ENCODE measurements at places on chromosomes 16 and 17. TPM values are rescaled to one million over a fixed set of nuclear protein-coding genes. Genes with fewer than 3 reads are reported as not detected.

DNA sequence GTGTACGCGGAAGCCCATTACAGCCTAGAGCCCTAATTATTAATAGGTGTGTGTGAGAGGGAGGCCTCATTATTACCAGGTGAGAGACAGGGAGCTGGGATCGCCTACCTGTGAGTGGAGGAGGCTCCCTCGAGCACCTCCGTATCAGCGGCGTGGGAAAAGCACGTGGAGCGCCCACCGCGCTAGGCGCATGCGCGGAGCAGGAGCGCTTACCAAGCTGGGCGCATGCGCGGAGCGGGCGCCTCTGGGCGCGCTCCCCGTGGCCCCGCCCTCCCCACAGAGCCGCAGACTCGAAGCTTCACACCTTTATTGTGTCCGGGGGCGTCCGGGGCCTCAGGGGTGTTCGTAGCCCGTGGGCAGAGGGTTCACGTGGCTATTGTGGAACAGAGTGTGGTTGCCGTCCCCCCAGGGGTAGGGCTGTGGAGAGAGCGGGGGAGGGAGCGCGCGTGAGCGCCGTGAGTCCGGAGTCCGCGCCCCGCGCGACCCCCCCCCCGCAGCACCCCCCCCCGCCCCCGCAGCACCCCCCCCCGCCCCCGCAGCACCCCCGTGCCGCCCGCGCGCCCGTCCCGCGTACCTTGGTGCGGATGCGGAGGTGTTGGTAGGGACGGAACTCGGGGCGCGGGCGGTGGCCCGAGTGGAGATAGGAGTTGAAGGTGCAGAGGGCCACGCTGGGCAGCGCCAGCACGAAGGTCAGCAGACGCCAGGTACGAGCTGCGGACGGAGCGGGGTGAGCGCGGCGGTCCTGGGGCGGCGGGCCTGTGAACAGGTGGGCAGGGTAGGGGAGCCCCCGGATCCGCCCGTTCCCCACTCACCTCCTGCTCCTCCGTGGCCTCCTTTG is 500 bp downstream of the COX6A2 start:
- no peak for DNase-seq

CNGB1 gene
- total RNA-seq = not detected

NPTX1 gene
- total RNA-seq = not detected

- DNase-seq = no peak
Observed at GRCh38 chr16:77986011-77986740, 36.2 kb upstream of the CLEC3A start.

ACBD4 gene
- total RNA-seq = 10.0 TPM

GRCh38 chr17:57593739-57594462 is 151.2 kb downstream of the CCDC182 start:
- DNase-seq = no peak

GRCh38 chr16:78227855-78228254 is 128.4 kb downstream of the WWOX start:
- DNase-seq = no peak

- no peak for DNase-seq
Observed at GRCh38 chr17:35154196-35155165, 6.9 kb downstream of the UNC45B start.

GRCh38 chr17:8673612-8674011 is 43.1 kb upstream of the MYH10 start:
- DNase-seq = no peak

DNA sequence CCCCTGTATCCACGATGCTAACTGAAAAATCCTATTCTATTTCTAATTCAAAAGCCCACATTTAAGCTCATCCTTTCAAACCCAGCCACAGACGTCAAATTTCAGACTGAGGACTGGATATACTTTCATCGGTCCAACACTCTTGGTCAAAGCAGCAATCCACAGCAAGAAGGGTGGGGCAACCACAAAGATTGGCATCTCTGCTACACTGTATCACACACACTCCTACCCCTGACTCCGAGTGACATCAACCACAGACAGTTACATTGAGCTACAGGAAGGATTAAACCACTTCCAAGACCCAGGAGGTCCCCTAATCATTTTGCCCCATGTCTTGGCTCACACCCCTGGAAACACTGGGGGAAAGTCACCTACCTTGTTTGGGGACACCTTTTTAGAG is 61.3 kb downstream of the GRIN2A start:
- DNase-seq = no peak

DNA sequence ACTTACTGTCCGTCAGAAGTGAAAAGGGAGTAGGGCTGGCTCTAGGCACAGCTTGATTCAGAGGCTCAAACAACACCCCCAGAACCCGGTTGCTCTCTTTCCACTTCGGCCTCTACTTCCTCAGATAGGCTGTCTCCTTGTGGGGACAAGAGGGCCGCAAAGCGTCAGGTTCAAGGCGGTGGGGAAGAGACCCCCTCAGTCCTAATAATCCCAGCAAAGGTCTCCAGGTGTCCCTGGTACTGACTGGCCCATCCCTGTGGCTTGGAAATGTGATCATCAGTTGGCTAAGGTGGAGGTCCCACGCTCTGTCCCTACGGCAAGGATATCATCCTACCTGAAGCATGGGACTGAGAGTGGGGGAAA is 26.0 kb downstream of the NGFR start:
- DNase-seq = no peak

DNA sequence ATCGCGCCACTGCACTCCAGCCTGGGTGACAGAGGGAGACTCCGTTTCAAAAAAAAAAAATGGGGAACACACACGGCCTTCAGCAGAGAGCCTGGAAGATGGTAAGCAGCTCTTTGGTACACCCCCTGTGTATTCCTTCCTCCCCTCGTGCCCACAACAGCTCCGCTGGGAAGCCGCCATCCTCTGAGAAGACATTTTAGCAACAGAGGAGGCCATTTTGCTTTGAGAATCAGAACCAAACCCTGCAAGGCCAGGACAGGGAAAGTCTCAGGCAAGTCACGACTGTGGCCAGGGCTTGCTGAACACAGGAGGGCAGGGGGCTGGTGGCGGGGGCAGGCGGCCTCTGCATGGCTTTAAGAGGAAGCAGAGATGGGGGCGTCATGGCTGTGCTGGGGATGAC is 45.7 kb downstream of the SOCS1 start:
- no peak for DNase-seq

KRT15 gene
- not detected for total RNA-seq

DNA sequence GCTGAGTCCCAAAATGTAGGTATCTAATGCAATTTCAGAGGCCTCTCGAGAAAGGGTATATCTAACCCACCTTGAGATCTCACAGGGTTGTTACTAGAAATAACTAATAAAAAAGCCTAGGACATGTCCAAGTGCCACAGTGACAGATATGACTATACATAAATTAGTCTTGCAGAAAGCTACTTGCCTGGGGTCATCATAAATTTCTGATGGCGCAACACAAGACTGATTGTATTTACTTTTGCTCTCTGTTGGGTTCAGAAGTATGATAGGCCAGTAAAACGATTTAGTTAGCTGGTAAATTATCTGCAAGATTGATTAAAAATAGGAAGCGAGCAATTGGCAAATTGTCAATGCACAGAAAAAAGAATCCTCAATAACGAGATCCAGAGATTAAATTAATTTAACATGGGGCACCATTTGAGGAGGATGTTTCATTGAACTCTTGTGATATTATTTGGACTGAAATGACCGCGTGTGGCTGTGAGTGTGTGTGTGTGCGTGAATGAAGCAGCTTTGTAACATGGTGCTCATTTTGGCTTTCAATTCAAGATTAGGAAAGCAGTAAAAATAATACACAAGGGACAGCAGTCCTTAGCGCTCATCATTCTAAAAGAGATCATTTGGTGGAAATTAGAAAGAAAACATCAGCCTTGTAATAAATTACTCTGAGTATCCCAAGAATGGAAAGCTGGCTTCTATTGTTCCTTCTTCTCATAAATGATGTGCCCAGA is 157.4 kb upstream of the ZFHX3 start:
- no peak for DNase-seq

DNA sequence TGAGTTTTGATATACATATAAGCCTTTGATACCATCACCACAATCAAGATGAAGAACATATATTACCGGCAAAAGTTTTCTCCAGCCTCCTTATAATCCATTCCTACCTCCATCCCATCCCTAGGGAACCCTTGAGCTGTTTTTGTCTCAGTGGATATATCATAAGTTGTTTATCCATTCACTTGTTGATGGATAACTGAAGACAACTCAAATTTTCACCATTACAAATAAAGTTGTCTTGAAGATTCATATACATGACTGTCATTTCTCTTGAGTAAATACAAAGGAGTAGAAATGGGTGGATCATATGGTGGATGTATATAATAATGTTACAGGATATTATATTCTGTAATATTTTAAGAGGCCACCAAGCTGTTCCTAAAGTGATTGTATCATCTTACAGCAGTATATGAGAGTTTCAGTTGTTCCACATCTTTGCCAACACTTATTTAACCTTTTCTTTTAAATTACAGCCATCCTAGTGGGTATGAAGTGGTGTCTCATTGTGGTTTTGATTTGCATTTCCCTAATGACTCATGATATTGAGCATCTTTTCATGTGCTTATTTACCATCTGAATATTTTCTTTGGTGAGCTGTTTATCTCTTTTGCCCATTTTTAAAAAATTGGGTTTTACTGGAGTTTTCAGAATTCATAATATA is 17.4 kb downstream of the NF1 start:
- no peak for DNase-seq

DNA sequence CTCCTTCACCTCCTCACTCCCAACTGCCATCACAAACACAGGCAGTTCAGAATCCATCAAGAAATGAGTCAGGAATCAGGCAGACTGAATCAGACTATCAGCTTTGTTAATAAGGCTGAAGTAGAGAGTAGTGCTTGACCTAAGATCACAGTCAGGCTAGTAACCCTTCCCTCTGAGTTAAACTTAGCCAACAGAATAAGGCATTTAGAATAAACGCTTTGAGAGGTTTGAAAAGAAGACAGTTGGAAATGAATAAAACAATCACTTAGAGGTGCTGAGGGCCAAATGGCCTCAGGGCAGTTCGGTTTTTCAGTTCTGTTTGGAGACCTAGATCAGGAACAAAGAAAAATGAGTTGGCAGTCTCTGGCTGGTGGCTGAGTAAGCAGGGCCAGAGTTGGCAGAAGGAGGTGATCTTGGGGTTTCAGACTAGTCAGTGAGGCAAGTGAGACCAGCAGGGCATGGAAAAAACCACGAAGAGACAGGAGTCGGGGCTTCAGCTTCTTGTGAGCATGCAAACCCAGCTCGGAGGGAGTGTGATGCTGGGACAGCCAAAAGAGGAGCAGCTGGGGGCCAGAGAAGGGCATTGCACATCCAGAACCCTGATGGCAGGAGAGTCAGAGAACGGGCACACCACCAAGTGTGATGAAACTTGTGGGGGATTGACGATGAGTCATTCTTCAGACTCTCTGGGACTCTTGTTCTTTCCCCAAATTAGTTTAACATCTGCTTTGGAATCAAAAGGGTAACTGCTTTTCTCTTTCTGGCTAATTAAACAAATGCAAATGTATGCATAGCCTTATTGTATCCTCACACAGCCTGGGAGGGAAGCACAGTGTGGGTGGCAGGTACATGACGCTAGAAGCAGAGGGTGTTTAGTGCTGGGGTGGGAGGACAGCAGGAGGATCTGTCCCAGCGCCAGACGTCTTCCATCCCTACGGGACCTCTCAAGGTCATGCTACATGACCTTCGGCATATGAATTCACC is 54.8 kb downstream of the SPECC1 start:
- DNase-seq = peak; percentile 76

TNP2 gene
- total RNA-seq = not detected

CCDC200 gene
- not detected for total RNA-seq

GRCh38 chr17:49822829-49823228 is 25.0 kb downstream of the TAC4 start:
- no peak for DNase-seq

GRCh38 chr16:799948-800833 is at the start of gene GNG13:
GNG13 (minus strand) TSS chr16:800734; CDS start chr16:799077, 1,657 bp downstream.
- DNase-seq = no peak

ABCC12 gene
- not detected for total RNA-seq

- DNase-seq = peak; percentile 26
Observed at GRCh38 chr17:7004398-7005253, 7.8 kb upstream of the RNASEK start.

- no peak for DNase-seq
Observed at GRCh38 chr17:39187152-39187830, 10.2 kb downstream of the CACNB1 start.

DNA sequence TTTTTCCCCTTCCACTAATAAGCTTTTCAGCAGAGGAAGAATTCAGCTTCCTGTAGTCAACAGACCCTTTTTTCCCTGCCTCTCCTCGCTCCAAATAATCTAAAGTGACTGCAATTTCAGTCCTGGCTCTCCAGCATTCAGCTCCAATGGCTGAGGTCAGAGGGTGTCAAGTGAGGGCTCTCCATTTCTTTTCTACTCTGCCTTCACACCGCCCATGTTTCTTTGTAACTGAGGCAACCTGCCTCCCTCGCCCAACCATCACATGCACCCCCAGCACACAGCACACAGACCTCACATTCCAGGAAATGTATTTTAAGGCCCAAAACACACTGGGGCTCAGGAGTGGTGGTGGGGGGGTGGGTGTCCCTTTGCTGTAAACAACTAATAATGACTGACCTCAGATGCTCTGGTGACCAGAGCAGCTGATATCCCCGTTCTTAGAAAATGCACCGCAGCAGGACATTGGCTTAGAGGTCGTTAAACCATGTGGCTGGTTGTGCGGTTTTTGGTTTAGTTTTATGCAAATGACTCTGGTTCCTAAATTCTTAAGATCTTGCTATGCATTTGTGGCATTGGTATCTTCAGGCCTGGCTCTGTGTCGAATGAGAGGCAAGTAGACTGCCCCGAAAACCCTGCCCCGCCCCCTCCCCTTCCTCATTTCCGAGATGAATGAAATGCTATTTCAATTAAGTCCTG is 203.6 kb downstream of the ZFHX3 start:
- DNase-seq = peak; percentile 11

GRCh38 chr17:76092526-76093413 is 10.8 kb downstream of the EXOC7 start:
- DNase-seq = no peak

GRCh38 chr17:19720631-19721426 is 4.4 kb upstream of the SLC47A2 start:
- no peak for DNase-seq

- DNase-seq = peak; percentile 73
Observed at GRCh38 chr17:72120642-72121163, at the start of gene SOX9. SOX9 (plus strand) TSS chr17:72121020; CDS start chr17:72121392, 372 bp downstream.

GRCh38 chr16:14549789-14550153 is 80.3 kb downstream of the PARN start:
- no peak for DNase-seq

RGS11 gene
- total RNA-seq = not detected

SLC52A1 gene
- total RNA-seq = not detected

DNA sequence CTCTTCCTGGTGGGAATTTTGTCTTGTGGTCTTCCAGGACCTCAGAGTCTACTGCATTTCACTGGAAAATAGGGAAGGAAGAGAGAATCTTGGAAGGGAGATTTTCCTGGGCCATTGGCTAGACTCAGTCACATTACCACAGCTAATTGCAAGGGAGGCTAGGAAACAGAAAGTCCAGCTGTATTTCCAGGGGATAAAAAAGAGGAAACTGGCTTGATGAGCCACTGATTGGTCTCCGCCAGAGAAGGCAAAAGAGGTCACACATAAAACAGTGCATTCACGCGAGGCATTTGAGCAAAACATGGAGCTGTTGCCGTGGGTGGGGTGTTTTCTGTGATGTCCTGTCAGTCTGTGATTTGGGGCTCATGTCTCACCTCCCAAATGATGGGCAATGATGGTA is 345.3 kb downstream of the FOXL1 start:
- DNase-seq = no peak

All from GM12878 (cell line).